Activated CD4-positive, alpha-beta T cell treated with anti-CD3 and anti-CD28 coated beads for 48 hours (primary cell): ENCODE measurements at places on chromosomes 6 and 20.

- DNase-seq, result peak; percentile 79
These were observed 684 bp downstream of the ZNFX1 start for GRCh38 chr20:49276961-49277785.

DNA sequence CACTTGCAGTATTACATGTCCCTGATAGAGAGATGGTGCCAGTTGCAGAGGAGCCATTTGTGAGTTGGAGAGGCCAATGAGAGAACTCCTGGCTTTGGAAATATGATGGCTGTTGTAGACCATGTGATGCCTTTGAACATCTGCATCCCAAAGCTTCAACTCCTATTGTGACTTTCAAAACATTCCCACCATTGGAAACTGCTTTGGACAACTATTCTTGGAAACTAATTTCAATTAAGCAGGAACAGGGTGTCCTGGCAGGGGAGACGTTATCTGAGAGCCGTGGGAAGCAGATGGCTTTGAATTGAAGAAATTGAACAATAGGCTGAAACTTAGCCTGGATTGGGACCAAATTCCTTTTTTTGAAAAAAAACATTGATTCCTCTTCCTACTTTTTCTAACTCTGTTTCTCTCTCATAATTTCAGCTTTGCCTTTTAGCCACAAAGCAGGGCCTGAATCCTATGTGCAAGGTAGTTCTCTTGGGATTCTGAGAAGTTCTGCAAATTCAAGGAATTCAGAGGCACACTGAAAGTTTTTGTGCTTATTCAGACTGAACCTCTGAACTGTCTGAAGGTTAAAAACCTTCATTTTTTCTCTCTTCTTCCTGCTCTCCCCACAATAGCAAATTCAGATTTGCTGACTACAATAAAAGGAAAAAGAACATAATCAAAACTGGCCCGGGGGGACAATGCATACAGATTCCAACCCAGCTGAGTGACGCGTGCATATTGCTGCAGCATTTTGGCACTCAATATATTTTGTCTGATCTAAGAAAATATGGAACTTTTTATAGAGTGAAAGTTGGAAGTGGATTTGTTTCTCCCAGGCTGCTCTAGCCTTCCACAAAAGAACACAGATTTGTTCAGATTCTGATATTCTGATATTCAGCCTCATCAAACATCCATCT, 720.4 kb upstream of the CHD6 start:
- DNase-seq, result no peak

GRCh38 chr20:17660667-17661066, 21.4 kb downstream of the RRBP1 start:
- DNase-seq, result no peak

DNA sequence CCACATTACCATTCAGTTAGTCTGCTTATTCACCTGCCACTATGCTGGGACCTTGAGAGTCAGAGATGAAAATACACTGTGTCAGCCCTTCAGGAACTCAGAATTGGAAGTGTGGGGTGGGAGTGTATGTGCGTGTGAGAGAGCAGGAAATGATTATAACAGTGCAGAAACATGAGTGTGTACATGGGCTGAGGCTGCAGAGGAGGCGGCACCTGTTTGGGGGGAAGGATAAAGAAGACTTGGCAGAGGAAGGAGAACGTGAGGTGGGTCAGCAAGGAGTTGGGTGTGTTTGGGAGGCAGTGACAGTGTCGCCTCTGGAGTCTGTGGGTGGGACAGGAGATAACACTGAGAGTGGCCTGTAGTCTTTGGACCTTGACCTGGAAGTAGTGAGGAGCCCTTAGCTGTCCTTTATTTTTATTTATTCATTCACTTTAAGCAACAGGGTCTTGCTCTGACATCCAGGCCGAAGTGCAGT, 3.1 kb downstream of the CHMP4B start:
- DNase-seq, result peak; percentile 26

DNA sequence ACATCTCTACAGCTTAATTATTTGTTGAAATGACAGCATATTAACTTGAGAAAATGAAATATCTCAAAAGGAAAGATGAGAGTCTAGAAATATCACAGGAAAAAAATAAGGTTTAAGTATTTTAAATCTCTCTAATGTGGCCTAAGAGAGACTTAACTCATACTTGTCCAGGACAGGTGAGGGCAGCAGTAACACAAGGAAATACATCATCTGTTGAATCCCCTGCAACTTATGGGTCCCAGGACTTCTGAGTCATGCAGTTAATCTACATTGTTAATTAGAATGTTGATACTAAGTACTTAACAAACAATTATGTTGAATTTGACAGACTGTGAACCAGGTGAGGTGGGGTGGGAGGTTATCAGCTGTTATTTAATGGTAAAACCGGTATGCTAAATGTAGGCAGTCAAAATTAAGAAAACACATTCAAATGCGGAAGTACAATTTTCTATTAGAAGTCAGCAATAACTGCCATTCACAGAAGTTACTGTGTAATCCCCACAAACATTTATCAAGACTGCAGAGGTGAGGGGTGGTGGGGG, 87.9 kb downstream of the CEP57L1 start:
- DNase-seq, result no peak

GRCh38 chr6:140909156-140909555, 1223.6 kb upstream of the GJE1 start:
- DNase-seq, result no peak

DNA sequence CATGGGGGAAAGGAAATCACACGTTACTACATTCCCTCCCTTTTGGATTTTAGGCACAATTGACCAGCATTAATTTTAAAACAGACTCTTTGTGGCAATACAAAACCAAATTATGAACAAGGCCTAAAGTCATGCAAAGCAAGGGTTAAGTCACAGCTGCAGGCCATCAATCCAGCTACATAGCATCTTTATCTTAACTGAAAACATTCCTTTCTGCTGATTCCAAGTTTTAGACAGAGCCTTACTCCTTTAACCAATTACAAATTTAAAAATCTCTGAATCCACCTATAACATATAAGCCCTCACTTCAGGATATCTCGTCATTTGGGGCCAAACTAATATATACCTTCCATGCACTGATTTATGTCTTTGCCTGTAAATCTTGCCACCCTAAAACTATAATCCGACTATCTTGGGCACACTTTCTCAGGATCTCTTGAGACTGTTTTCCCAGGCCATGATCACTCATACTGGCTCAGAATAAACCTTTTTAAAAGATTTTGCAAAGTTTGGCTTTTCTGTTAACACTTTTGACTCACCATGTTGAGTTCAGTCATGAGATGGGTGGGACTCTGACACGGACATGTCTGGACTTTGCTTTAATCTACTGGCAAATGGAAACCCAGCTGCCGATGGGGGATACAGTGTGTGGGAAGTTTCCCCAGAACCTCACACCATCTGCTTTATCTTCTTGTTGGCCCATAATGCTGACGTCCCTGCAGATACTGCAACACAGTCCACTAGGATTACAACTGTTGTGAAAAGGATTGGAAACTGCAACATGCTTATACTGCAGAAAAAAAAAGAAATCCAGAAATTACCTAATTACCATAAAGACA, 757.0 kb downstream of the PTPRT start:
- no peak for DNase-seq

GRCh38 chr20:370151-370600, 10.4 kb upstream of the TRIB3 start:
- DNase-seq, result no peak

DNA sequence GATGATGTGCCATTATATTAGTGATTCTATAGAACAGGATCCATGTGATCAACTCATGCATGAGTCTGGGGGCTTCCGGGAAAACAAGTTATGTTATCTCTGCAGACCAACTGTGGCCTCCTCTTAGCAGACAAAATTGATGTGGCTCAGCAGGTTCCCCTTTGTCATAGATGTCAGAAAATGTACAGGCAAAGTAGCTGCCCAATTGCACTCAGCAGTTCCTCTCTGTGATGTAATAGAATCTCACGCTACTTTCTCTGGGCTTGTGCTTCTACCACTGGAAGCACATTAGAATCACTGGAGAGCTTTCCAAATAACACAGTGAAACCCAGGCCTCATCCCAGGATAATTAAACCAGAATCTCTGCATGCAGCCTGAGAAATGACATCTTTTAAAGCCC, 253.1 kb downstream of the SLC24A3 start:
- DNase-seq, result no peak

- peak; percentile 58 for DNase-seq
These were observed 46.7 kb upstream of the SUPT3H start for GRCh38 chr6:45424451-45424861.

DNA sequence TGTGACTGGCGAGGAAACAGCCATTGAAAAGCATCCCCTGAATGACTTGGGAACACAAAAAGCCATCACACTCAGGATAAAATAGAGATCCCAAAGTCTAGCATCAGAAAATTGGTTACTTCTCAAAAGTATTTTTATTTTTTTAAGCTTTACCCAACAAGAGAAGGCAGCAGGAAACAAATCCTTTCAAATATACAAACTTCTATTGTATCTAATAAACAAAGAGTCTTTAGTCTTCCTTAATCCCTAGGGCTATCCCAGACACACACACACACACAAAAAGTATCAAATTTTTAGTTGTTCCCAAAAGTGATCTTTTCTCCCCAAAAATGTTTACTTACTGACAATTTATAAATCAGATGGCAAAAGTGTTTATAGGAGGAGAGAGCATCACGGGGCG, 33.2 kb upstream of the MARCKS start:
- DNase-seq, result no peak

- DNase-seq, result no peak
These were observed 2.1 kb downstream of the TGM6 start for GRCh38 chr20:2382833-2383232.

DNA sequence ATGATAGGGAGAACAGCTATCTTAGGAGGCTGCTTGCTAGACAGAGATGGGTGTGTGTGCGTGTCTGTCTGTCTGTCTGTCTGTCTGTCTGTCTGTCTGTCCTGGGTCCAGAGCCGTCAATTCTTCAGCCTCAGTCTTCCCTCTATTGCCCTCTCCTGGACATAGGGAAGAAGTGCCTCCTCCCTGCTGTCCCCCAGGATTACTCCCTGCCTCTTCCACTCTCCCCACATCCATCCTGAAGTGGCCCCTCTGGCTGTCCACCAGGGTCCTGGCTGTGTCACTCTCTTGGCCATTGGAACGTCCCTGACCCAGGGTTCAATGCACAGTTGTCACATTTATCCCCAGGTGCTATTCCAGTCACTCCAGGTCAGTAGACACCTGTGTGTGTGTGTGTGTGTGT, 10.2 kb downstream of the TREML2 start:
- no peak for DNase-seq

- DNase-seq, result peak; percentile 81
These were observed 78.8 kb downstream of the CDS2 start for GRCh38 chr20:5205348-5206210.

- peak; percentile 91 for DNase-seq
These were observed 22.7 kb upstream of the ZNF184 start for GRCh38 chr6:27495386-27496135.

GRCh38 chr6:87152526-87152955, 2.8 kb upstream of the ZNF292 start:
- no peak for DNase-seq
